ENCODE measurements at places on chromosomes 2 and 18.

GRCh38 chr2:16182841-16183240, 242.5 kb downstream of the MYCN start:
- no peak for DNase-seq

DNA sequence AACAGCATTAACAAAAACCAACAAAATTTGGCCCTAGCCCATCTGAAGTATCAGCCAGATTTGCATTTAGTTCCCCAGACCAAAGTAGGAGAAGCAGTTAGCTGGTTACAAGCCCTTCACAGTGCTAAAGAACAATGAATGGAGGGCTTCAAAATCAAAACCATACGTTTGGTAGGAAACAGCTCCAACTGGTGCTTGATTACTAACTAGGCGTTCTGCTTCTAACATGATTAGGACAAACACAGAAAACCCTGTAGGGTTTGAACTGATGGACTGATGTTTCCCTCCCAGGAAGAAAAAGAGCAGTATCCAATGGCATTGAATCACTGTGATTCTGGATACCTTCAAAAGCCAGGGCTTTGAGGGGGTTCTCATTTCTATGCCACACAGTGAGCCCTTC, 20.5 kb upstream of the STAT4 start:
- no peak for DNase-seq

DNA sequence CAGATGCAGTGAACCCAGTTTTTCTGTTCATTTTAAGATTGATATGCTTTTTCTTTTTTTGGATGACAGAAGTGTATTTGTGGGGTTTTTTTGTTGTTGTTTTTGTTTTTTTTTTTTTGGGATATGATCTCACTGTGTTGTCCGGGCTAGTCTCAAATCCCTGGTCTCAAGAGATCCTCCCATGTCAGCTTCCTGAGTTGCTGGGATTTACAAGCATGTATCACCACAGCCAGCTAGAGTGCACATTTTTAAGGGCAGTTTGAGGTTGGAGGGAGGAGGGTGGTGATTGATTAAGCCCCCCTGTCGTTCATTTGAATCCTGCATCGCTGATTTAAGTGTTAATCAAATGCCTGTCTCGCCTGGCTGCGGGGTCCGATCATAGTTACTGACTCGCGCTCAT, 189.1 kb downstream of the GBX2 start:
- DNase-seq, result no peak

DNA sequence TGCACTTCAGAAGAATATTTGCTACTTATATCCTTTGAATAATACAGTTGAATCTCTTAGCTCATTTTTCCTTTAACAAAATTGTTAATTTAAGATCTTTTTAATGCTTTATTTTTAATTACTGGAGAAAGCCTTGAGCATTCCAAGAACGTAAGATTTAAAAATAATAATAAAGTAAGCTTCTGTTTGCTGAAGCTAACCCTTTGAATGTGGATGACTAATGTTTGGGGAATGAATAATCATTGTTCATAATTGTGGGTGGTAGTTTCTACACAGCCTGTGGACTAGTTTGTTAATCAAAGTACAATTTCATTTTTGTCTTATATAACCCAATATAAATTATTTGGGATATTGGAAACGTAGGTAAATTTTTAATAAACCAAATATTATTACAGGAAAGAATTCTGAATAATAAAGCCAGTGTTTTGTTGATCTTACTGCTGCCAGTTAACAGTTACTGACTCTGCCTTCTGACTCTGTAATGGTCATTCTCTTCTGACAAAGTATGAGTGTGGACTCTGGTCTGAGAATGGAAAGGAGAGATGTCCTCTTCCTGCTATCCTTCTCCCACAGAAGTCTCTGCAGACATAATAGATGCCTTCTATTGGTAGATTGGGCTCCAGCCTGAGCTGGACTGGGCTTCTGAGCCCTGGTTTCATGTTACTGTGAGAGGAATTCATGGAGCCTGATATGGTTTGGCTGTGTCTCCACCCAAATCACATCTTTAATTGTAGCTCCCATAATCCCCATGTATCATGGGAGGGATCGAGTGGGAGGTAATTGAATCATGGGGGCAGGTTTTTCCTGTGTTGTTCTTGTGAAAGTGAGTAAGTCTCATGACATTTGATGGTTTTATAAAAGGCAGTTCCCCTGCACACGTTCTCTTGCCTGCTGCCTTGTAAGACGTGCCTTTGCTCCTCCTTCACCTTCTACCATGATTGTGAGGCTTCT, 292.7 kb upstream of the SLC39A10 start:
- no peak for DNase-seq

- no peak for DNase-seq
Observed at GRCh38 chr2:240705204-240705791, 13.6 kb downstream of the AQP12A start.

GRCh38 chr2:203201426-203201825, 37.4 kb upstream of the CYP20A1 start:
- DNase-seq, result no peak

GRCh38 chr2:27032495-27033252, at the start of gene TMEM214:
TMEM214 (plus strand) TSS chr2:27032965; CDS start chr2:27033016, 51 bp downstream.
- peak; percentile 59 for DNase-seq

- no peak for DNase-seq
Observed at GRCh38 chr2:15780234-15780633, 160.1 kb upstream of the MYCN start.

DNA sequence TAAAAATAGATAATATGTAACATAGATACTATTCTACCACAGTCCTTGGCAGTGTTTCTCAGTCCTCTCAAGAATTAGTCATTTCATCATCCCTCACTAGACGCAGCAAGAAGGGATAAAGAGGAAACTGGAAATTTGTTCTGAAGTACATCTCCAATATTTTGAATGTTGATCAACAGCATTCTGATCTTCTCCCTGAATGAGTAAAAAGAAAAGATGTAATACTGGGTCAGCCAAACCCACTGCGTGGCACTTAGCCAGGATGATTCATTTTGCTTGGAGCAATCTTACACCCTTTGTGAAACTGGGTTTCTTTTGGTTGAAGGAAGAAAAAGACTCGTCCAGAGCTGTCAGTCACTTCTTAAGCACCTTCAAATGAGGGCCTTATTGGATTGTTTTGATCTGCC, 54.1 kb downstream of the TAF1B start:
- peak; percentile 68 for DNase-seq

DNA sequence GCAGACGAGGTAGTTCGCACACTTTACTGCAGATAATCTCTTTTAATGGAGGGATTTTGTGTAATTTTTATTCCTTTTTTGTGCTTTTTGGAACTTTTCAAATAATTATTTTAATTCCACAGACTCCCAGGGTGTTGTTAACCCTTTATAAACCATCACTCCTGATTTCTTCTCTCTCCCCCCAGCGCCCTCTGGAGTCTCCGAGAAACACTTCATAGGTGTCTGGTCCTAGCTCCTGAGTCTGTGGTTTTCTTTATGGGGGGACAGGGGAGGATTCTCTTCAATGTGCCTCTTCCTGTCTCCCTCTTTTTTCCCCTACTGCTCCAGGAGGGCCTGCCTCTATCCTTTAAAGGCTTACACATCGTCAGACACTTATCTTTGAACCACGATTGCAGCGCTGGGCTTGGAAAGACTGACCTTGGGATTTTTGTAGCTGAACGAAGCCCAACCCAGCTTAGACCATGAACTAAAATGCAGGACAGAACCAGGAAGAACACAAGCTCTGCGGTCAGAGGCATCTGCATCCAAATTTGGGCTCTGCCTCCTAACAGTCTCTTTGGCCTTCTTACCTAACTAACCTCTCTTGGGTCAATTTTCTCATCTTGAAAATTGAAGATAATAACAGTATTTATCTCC, 7.1 kb upstream of the PKDCC start:
- no peak for DNase-seq

DNA sequence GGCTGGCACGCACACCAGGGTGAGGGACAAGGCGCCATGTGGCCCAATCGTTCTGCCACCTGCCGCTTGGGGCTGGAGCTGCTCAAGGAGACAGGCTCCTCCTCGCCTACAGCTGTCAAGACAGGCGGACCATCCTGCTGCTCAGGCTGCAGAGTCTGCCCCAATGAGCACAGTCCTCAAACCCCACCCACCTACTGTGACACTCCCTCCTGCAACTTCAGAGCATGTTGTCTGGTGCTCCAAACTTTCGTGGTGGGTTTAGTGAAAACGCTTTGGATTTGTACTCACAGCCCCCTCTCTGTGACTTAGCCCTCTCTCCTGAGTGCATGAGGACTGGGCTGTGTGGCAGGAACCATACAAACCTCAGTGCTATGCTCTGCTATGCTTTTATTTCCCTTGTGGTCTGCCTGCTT, 23.2 kb upstream of the SLC35F6 start:
- DNase-seq, result no peak

- DNase-seq, result no peak
Observed at GRCh38 chr2:5914811-5915611, 222.8 kb downstream of the SOX11 start.

GRCh38 chr2:176781570-176782217, 430.9 kb upstream of the HNRNPA3 start:
- no peak for DNase-seq

DNA sequence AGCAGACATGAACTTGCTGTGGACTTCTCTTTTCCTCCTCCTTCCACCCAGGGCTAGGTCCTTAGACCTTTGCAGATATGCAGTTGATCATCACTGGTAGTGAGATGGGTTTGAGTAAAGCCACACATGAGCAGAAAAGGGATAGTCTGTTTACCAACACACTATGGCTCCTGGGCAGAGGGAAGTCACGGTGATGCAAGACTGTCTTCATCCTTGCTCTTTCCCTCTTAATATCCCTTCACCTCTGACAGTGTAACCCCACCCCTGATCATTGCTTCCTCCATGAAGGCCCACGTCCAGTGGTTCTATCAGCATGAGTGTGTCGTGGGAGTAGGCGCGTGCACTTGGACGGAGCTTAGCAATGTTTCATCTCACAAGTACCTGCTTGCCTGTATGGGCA, 188.7 kb downstream of the SMAD7 start:
- no peak for DNase-seq

DNA sequence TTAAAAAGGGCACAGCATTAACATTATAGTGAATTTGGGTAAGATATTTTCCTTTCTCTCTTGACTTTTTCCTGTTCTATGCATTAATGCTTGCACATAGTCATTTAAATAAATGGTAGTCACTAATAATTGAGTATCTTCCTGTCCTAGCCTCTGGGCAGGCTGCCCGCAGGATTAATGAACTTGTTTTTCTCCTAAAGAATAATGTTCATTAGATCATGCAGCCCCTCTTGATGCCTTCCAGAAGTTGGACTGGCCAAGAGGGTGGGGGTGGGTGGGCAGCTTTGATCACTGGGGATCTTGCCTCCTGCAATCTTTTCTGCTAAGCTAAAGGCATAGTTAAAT, 514.5 kb upstream of the CDH2 start:
- DNase-seq, result no peak

DNA sequence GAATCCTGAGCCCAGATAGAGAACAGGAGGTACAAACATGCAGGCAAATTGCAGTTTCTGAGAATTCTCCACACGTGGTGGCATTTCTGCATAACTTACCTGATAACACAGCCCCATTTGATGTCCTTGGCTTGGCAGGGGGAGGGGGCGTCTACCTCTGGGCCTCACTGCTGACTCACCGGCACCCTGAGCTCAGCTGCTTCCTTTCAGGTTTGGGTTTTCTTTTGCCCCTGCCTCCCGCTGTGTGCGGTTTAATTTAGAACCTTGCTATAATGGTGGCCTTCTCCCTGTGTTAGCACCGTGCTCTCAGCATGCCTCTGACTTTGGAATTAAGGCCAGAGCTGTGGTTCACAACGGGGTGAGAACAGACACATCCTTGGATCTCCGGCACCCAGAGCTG, 4.4 kb downstream of the CTIF start:
- DNase-seq, result no peak

DNA sequence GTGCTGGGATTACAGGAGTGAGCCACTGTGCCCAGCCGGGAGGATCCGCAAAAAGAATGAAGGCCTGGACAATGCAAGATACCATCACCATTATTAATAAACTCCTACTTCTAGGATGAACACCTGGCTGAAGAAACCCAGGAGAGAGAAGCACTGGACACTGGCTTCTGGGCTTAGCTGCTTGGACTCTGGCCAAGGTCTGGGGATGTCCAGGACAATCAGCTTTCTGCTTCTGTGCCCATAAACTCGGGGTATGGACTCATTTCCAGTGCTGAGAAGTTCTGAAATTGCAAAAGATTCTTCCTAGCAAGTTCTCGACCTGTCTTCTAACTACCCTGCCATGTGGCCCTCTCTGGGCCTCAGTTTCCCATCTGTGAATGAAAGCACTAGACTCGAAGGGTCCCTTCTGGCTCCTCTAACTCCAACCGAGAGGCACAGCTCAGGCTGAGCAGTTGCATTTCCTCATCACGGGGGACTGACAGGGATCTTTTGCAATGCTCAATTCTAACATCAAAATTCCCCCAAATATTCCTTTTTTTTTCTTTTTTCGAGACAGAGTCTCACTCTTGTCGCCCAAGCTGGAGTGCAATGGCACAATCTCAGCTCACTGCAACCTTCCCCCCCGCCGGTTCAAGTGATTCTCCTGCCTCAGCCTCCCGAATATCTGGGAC, 2.4 kb upstream of the SH2D6 start:
- no peak for DNase-seq

DNA sequence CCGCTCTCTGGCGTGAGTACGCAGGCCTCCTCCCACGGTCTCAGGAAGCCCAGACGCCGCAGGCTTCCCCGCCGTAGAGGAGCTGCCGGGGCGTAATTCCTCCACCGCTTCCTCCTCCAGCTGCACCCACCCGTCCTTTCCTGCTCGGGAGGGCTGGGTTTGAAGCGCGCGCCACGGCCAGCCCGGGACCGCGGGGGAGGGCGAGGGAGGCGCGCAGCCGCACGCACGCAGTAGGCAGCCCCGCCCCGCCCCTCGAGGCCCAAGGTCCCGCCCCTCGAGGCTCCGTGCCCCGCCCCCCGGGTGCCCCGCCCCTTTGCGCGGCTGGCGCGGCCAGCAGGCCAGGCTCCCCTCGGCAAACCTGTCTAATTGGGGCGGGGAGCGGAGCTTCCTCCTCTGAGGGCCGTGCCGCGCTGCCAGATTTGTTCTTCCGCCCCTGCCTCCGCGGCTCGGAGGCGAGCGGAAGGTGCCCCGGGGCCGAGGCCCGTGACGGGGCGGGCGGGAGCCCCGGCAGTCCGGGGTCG, at the start of gene MALT1:
MALT1 (plus strand) TSS at position 355 of the 521 bp plus-strand sequence. CDS start 179 bp downstream, outside the sequence.
- DNase-seq, result peak; percentile 98

- DNase-seq, result no peak
Observed at GRCh38 chr2:143934626-143935481, 585.1 kb downstream of the ZEB2 start.

GRCh38 chr2:80396276-80396675, 91.7 kb upstream of the LRRTM1 start:
- DNase-seq, result no peak

DNA sequence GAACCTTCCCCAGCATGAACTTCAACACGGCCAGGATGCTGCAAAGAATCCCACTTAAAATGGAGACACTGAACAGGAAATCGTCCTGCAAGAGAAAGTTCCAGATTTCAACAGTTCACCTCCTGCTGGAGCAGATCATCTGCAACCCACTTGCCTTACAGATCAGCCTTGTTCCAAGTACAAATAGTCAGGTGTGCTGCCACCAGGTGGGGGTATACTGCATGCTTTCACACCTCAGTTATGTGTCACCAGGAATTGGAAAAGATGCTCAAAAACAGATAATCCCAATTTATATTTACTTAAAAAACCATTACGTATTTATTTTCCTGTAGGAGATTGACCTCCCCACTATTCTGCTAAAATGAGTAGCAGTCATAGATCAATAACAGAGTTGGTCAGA, 212.3 kb downstream of the MGAT5 start:
- DNase-seq, result no peak

All from stimulated activated CD4-positive, alpha-beta T cell treated with anti-CD3 and anti-CD28 coated beads, Interleukin-12 subunit alpha, Interleukin-12 subunit beta, amount 100 ng/mL, for 48 hours (primary cell).